ENCODE measurements at places on chromosomes 5 and 9.

DNA sequence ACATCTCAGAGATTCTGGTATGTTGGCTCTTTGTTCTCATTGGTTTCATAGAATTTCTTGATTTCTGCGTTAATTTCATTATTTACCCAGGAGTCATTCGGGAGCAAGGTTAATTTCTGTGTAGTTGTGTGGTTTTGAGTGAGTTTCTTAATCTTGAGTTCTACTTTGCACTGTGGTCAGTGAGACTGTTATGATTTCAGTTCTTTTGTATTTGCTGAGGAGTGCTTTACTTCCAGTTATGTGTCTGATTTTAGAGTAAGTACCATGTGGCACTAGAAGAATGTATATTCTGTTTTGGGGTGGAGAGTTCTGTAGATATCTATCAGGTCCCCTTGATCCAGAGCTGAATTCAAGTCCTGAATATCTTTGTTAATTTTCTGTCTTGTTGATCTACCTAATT is 12.2 kb downstream of the RANBP17 start:
- DNase-seq: no peak

GRCh38 chr9:7906783-7907550 is 107.4 kb upstream of the DMAC1 start:
- no peak for DNase-seq

DNA sequence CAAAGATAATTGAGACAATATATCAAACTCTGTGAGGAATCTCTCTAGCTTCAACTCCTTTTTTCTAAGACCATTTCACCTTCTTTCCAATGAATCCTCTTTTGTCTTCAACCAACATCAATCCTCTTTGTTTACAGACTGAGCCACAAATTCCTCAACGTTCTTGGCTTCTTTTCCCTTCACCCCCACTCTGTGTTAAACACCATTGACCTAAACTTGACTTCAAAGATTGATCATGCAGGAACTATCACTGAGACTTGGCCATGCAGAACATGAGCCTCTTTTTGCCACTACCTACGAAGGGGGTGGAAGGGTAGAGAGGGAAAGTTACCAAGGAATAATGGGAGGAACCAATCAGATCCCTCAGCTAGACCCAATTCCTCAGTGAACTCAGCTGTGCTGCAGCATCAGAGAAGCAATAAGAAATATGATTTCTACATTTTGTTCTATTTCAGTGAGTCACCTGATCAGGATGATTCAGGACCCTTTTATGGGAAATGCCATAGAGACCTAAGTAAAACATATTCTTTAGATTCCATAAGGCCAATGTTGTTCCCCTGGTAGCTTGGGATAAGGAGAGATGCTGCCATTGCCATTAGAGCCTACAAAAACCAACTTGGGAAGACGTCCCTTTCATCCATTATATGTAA is 187.7 kb upstream of the RGMB start:
- no peak for DNase-seq

GRCh38 chr9:77945798-77946197 is 85.8 kb downstream of the GNAQ start:
- no peak for DNase-seq

GRCh38 chr9:16425562-16426231 is 444.8 kb downstream of the BNC2 start:
- peak; percentile 48 for DNase-seq

Data from NCI-H524 treated with DMSO at 0.1 percent for 48 hours (cell line).